ENCODE measurements at places on chromosomes 3 and 15.

DNA sequence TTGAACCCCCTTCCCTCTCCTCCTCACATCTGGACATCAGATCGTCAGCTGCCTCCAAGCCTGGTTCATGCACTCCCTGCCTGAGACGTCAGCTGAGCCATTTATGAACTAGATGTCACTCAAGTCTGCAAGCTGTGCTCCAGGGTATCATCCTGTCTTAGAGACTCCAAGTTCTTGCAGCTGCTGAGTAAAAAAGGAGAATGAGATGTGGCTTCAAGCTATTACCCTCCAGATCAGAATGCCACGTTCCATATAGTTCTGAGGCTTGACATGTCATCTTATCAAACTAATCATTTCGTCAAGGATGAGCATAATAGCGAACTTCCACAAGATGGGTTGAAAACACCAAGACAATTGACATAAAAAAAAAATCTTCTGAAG, 766.3 kb downstream of the TBL1XR1 start:
- peak; percentile 37 for DNase-seq

GRCh38 chr3:184506561-184506991, 55.0 kb upstream of the EPHB3 start:
- DNase-seq, result peak; percentile 31

DNA sequence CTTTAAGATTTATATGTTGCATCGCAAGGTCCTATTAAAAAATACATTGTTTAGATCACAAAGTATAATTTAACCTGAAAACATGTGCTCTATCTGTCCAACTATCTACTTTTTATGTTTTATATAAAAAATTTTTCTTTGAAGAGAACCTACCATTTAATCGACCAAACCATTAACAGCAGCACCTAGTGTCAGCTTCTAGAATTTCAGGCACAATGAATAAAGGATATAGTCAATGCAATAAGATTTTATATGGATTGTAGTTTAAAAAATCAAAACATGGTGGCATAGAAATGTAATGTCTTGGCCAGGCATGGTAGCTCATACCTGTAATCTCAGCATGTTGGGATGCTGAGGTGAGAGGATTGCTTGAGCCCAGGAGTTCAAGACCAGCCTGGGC, 313.7 kb downstream of the GAP43 start:
- DNase-seq, result no peak

DNA sequence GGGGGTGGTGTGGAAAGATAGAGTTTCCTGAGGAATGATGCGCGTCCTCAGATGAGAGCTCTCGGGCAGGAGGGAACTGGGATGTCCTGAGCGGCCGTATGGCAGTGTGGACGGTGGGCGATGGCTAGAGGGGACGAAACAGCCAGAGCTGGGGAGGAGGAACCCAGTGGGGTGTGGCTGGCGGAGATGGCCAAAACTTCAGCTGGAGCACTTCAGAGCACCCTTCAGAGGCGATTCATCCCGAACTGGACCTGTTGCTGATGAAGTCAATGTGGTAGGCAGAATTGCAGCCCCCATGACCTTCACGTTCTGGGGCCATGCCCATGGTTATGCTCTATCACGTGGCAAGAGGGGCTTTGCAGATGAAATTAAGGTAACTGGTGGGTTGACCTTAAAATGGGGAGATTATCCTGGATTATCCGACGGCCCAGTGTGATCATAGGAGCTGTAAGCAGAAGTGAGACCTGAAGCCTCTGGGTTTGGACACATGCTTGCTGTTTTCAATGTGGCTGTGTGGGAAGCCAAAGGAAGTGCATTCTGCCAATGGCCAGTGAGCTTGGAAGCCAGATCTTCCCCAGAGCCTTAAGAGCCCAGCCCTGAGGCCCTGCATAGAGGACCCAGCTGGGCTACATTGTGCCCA, 52.3 kb downstream of the ATP1B3 start:
- no peak for DNase-seq

GRCh38 chr3:86794361-86795065, 196.4 kb downstream of the VGLL3 start:
- no peak for DNase-seq

DNA sequence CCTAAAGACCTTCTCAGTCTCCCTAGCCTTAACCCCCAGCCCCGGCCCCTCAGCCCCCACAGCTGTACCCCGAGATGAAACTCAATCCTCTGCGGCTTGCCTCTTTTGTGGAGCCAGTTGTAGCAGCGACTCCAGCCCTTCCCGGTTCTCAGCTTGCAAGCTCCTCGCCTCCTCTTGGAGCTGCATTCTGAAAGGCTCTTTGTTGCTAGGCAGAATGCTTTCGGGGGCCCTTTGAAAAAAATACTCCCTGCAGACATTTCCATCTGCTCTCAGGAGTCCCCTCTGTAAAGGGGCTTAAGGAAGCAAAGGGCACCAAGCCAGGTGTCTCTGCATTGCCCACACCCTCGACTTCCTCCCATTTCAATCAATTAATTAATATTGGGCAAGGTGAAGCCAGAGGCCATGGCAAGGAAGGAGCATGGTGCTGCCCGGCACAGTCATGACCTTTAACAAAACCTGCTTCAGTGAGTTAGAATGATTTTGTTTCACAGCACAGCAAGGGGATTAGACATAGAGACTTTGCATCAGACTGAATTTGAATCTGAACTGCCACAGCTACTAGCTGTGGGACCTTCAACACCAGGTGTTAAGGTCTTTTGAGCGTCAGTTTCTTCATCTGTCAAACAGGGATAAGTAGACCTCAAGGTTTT, 65.5 kb downstream of the SRGAP3 start:
- DNase-seq, result peak; percentile 89

GRCh38 chr15:38369936-38370478, 83.9 kb upstream of the FAM98B start:
- no peak for DNase-seq

DNA sequence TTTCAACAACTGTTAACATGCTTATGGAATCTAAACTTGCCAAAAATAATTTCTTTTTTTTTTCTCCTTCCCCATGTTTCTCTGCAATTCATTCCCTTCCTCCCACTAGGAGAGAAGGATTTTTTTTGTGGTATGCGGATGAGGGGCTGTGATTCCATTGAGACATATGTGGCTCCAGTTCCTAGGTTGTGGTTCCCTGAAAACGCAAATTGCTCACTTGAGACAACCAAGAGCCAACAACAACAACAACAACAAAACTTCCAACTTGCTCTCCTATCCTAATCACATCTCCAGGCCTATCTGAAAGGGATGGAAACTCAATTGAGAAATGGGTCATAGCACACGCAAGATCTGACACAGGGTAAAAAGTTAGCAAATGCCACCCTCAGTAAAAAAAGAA, 406.5 kb upstream of the TGFBR2 start:
- DNase-seq, result no peak

- no peak for DNase-seq
Measured at GRCh38 chr3:171123915-171124314, 97.4 kb upstream of the SLC2A2 start.

- no peak for DNase-seq
Measured at GRCh38 chr15:59821286-59821685, 132.2 kb upstream of the BNIP2 start.

GRCh38 chr3:37039161-37039846, 46.0 kb downstream of the MLH1 start:
- no peak for DNase-seq

- DNase-seq, result no peak
Measured at GRCh38 chr15:90838139-90838538, 30.2 kb upstream of the FURIN start.

DNA sequence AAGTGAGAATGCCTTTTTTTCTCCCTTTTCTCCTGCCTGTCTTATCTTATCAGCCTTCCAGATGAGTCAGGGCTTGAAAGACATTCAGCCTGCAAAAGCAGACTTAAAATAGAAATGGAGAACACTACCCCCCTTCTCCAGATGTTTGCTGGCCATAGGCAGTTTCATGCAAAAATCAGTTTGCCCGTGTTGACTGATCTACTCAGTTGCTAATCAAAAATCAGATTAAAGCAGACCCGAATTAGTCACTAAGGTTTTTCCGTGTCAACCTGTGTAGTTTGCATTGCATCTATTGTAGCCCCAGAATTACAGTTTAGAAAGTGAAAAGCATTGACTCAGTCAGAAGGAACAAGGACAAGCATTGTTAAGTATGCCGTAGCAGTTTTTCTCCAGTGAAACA, 56.2 kb downstream of the IL5RA start:
- DNase-seq, result no peak

- peak; percentile 84 for DNase-seq
Measured at GRCh38 chr15:86915811-86916331, 836.2 kb downstream of the AGBL1 start.

- DNase-seq, result peak; percentile 26
Measured at GRCh38 chr3:120350401-120350941, 1.3 kb upstream of the LRRC58 start.

DNA sequence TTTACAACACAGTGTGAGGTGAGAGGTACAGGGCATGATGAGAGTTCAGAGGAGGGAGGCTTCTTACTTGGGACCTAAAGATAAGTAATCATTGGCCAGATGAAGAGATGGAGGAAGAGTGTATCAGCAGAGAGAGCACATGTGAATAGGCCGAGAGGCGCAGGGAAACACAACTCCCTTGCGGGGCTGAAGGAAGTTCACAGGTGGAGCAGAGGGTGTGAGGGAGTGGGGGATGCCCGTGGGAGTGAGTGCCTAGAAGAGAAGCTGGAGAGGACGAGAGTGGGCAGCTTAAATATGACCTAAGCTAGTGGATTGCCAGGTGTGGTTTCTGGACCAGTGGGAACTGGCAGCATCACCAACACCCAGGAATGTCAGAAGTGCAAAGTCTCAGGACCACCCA, 98.2 kb upstream of the TBC1D5 start:
- DNase-seq, result no peak

- DNase-seq, result peak; percentile 84
Measured at GRCh38 chr15:29115093-29115991, 154.3 kb downstream of the NSMCE3 start.

DNA sequence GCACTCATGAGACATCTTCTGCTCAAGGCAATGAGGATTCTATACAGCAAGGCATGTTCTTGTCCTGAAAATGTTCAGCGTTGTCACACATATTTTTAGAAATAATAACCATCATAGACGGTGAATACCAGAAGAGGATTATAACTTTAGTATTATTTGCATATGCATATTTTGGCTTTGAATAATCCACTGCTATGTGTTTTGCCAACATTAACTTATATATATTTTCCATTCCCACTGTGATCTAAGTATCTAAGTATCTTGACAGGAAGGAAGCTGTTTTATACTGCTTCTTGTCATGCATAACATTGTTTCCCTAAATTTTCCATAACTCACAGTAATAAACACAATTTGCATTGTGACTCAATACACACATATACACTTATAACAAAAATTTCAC, 509.5 kb downstream of the TBL1XR1 start:
- DNase-seq, result no peak

DNA sequence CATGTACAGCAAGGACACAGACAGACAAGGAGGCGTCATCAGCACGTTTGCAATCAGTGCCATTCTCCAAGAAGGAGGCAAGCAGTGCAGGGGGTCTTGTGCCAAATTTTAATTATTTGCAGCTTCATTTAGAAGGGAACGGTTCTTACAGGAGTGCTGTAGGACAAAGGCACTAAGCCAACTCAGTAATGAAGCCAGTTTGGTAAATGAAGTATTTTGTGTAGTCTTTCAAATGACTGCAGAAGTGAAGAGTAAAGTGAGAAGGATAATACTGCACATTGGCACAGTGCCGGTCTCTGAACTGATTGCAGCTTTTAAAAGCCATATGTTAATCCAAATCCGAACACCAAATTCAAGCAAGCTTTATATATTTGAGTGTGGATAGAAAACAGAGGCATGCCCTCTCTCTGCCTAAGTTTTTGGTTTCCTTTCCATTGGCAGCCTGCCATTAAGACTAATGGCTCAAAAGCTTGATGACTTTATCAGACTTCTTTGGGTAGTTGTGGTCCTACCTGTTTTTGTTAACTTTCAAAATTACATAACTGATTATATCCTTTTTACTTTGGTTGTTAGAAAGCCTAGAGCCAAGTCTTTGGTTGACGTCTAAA, 101.3 kb downstream of the SENP2 start:
- no peak for DNase-seq

GRCh38 chr3:182597621-182598041, 195.7 kb upstream of the ATP11B start:
- no peak for DNase-seq

GRCh38 chr3:151878465-151878864, 5.0 kb downstream of the SUCNR1 start:
- no peak for DNase-seq

DNA sequence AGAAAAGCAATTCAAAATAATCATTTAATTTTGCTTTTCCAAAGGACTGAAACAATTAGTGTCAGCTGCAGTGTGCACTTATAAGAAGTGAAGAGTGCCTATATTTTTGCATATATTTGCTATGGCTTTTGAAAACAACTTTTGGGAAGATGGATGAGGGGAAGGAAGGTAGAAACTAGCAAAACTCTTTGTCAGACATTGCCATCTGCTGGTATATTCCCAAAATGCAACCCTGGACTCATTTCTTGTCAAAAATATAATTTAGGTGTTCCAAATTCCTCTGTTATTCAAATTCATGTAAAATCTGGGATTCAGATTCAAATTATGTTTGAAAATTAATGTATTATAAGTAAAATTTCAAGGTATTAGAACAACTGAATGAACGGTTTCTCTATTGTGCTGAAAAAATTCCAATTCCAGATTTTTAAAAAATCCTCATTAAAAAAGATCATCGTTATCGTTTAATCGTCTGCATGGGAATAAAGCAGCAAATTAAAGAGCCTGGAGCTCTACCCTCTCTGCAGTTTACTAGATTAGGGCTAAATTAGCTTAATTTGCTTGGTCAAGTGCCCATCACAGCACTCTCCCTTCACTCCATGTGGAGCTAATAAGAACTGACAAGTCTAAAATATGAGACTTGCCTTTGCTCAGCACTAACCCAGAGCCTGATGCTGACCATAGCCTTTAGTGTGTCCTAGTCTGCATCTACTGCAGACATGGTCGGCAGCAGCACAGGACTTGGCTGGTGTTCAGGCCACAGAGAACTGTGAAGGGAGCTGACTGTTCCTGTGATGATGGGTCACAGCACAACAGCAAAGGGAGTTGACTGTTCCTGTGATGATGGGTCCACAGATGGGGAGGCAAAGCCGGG, 67.9 kb upstream of the MITF start:
- DNase-seq, result peak; percentile 89

- DNase-seq, result no peak
Measured at GRCh38 chr15:34653992-34654391, 70.5 kb upstream of the GOLGA8B start.

- no peak for DNase-seq
Measured at GRCh38 chr3:111238885-111239284, 167.3 kb downstream of the NECTIN3 start.

DNA sequence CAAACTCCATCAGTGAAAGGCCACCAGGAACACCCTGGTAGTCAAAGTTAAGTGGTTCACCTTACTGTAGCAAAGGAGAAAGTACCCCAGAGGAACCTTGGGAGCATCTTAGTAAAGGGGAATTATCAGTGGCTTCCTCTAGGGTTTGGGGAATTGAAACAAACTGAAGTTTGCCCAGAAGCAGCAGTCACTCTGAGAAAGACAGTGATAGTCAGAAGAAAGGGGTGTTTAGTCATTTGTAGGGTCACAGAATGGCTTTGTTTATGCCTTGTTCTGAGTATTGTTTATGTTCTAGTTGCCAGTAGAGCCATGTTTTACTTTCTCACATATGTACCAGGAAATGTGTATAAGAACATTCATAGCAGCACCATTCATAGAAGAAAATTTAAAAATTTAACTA, 93.8 kb downstream of the FHIT start:
- no peak for DNase-seq

- DNase-seq, result no peak
Measured at GRCh38 chr3:30081904-30082303, 524.5 kb upstream of the TGFBR2 start.

GRCh38 chr3:190182418-190183043, 61.8 kb upstream of the P3H2 start:
- no peak for DNase-seq

Measured in eye (tissue), 1 donor.